ENCODE measurements at places on chromosomes 16 and 17.
A peak's percentile ranks its signal among the peaks of the same experiment; 100 is the strongest.

DNA sequence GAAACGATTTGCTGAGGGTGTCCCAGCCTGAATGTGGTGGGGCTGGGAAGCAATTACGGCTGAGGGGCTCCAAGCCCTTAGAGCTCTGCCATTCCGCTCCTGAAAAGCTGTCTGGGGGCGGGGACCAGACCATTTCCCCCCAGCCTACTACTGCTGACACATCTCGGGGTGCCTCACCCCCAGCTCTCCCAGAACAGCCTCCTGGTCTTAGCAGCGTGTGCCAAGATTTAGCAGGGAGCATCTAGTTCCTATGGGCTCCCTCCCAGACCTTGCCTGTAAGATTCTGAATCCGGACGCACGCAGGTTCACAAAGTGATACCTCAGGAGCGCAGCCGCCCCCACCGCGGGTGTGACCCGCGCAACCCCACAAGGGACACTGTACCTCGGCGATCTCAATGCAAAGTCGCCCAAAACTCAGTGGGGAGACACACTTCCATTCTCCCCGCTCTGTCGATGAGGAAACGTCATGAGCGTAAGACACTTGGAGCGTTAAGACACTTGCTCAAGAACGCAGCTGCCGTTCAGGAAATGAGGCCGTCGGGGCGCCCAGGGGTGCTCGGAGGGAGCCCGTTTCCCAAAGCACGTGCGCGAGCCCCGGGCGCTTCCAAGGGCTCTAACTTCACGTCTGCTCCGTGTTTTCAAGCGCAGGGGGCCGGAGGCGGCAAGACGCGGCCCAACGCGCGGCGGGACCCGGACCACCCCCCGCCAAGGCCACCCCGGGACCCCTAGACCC, 629 bp downstream of the GEMIN4 start:
- no peak for DNase-seq

DNA sequence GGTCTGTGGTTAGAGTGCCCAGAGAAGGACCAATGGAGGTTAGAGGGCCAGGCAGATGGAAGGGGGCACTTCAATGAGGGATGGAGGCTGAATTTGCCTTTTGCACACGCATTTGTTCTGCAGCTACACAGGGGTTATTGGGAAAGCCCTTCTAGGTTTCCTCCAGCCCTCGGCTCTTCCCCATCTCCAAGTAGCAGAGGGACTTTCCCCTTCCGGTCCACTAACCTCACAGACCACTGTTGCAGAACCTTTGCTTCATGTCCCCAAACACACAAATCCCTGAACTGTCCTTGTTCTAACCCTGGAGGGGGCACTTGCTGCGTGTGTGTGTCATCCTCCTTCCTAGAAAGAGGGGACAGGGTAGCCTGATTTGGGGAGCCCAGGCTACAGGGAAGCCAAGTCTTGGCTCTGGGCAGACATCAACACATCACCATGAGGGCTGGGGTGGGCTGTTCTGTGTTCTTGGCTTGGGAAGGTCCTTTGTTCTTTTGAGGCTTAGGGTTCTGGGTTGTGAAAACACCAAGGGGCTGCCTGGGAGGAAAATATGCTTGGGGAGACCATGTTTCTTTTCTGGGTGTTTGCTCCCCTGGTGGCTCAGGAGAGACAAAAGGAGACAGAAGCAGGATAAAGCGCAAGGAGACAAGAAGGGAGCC, 7.3 kb upstream of the NR1D1 start:
- no peak for DNase-seq

GRCh38 chr16:62701426-62701825, 665.2 kb upstream of the CDH8 start:
- DNase-seq: peak; percentile 67

DNA sequence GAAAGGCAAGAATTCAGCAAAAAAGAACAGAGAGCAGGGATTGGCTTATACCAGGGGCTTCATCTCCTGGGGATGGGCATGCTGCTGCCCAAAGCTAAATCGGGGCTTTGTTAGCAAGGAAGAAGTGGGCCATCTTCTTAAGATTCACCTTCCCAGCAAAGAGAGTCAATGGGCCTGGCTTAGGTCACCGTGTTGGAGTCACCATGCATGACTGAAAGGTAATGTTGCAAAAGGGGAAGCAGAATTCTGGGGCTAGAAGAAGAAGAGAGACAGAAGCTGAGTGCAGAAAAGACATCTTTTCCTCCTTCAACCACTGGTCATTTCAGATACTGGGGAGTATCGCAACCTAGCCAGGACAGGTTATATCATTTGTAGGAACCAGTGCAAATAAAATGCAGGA, 76.3 kb upstream of the KIFC3 start:
- no peak for DNase-seq

DNA sequence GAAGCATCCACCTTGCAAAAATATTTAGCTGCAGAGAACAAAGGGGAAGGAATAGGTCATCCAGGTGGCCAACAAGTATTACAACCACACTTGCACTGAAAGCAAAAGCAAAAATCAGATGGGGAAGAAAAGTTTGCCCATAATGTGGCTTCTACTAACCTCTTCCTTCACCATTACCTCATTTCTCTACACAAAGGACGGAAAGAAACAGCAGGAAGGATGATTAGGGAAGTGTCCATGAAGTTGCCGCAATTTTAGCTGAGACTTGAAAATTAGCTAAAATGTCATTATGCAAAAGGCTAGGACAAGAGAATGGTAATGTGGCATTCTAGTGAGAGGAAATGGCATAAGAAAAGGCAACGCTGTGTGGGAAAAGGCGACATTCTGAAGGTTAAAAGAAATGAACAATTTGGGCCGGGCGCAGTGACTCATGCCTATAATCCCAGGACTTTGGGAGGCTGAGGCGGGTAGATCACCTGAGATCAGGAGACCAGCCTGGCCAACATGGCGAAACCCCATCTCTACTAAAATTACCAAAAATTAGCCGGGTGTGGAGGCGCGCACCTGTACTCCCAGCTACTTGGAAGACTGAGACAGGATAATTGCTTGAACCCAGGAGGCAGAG, 13.7 kb downstream of the KANSL1 start:
- no peak for DNase-seq

GRCh38 chr17:50151937-50152547, 1.6 kb upstream of the PPP1R9B start:
- DNase-seq: peak; percentile 62

DNA sequence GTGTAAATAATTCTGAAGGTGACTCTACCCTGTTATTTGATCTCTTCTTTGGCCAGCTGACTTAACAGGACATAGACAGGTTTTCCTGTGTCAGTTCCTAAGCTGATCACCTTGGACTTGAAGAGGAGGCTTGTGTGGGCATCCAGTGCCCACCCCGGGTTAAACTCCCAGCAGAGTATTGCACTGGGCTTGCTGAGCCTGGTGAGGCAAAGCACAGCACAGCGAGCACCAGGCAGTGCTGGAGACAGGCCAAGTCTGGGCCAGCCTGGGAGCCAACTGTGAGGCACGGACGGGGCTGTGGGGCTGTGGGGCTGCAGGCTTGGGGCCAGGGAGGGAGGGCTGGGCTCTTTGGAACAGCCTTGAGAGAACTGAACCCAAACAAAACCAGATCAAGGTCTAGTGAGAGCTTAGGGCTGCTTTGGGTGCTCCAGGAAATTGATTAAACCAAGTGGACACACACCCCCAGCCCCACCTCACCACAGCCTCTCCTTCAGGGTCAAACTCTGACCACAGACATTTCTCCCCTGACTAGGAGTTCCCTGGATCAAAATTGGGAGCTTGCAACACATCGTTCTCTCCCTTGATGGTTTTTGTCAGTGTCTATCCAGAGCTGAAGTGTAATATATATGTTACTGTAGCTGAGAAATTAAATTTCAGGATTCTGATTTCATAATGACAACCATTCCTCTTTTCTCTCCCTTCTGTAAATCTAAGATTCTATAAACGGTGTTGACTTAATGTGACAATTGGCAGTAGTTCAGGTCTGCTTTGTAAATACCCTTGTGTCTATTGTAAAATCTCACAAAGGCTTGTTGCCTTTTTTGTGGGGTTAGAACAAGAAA, 5.1 kb downstream of the STH start:
- peak; percentile 10 for DNase-seq

GRCh38 chr17:76481071-76481655, 13.8 kb downstream of the AANAT start:
- DNase-seq: no peak

DNA sequence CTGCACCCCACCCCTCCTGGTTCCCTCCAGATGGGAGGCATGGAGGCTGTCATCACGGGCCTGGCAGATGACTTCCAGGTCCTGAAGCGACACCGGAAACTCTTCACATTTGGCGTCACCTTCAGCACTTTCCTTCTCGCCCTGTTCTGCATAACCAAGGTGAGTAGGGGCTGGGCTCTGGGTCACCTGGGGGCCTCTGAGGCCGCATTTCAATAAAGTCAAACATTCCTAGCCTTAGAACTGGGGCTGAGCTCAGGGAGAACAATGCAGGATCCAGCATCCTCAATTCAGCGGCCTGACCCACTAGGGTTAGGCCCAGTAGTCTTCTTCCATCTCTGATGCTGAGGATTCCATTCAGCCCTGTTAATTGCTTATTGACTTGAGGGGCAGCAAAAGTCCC, 42.1 kb downstream of the SLC6A2 start:
- DNase-seq: no peak

GRCh38 chr16:990516-991291, 9.1 kb downstream of the SOX8 start:
- no peak for DNase-seq

- no peak for DNase-seq
These were observed 180.8 kb downstream of the FTO start for GRCh38 chr16:53884748-53885147.

GRCh38 chr16:56931271-56931891, 561 bp upstream of the HERPUD1 start:
- no peak for DNase-seq

- DNase-seq: no peak
These were observed 22.0 kb downstream of the C16orf87 start for GRCh38 chr16:46808997-46809396.

DNA sequence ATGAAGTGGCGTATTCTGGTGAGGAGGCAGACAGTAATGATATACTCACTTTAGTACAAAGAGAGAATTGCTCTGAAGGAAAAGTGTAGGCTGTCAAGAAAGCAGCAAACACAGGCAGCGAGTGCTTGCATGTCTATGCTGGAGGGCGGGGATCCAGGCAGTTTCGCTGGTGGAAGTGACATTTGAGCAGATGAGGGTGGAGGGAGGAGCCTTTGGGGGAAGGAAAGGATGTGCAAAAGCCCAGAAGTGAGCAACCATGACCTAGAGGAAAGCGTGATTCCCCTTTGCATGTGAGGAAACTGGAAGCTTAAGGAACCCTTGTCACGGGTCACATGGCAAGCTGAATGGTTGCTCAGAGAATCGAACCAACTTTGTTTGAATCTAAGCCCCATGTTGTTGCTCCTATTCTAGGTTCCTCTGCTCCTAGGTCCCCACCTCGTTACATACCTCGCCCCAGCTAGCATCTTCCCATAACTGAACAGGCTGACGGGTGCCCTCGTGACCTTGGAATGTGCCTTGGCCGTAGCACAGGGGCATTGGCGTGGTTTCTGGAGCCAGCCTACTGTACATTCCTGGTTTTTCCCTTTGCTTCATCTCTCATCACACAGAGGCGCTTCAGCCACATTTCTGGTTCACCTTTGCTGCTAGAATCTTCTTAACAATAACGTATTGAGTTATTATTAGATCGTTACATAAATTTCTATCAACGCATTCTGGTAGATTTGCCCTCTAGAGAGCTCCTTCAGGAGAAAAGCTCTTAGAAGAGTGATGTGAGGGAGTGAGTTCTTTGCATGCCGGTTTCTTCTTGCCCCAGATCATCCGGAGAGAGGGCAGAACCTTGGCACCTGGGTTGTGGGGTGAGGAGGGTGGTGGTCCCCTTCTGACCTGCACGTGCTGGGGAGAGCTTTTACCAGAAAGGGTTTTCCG, 191.8 kb downstream of the SNX29 start:
- DNase-seq: no peak

DNA sequence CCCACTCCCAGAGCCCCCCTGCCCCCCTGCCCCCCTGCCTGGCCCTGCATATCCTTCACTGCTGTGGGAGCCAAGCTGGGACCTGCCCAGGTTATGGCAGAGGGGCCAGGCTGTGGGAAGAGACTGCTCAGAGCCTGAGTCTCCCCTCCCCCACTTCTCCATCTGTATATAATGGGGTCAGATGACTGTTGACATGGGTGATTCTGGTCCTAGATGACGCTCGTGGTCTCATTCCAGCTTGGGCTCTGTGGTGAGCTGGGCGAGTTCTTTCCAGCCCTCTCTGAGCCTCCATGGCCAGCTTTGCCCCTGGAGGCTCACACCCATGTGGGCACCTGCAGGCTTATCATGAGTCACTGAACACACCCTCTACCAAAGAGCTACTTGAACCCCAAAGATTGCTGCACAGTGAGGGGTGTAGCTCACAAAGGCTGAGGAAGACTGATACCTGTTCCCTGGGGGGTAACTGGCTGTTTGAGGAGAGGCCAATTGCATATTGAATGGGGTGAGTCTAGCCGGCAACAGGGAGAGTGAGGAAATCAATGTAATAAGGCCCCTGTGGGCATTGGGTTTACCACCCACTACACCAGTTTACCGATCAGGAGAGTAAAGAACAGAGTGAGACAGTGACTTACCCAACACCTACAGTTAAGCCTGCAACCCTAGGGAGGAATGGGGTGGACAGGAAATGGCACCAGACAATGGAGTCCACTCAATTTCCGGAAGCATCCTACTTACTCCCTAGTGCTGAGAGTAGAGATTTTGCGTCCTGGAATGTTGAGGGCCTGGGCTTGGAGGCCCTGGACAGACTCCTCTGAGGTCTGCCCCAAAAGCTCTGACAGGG, 4.2 kb upstream of the SREBF1 start:
- DNase-seq: peak; percentile 29

DNA sequence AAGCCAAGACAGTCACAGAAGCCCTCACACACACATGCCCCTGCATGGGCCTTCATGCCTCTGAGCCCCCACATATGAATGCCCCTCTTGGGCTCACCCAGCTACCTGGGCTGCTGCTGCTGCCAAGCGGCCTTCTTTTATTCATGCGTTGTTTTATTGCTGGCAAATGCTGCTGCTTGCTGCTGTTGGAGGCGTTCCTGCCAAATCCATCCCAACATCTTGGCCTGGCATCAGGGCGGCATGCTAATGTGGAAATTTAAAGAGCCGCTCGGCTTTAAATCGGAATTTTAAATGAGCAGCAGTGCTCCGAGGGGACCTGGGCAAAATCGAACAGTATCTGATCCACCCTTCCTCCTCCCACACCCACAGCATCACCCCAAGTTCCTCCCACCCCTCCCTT, 39.0 kb downstream of the NEUROD2 start:
- no peak for DNase-seq

GRCh38 chr17:71917715-71918114, 203.1 kb upstream of the SOX9 start:
- DNase-seq: no peak

GRCh38 chr17:63919311-63919723, 678 bp upstream of the GH1 start:
- DNase-seq: peak; percentile 9

- DNase-seq: peak; percentile 17
These were observed 13.4 kb upstream of the MEIOC start for GRCh38 chr17:44642834-44643233.
